ENCODE measurements at places on chromosomes 13 and 19.

GRCh38 chr13:99335603-99336002 lies 28.4 kb upstream of the GPR183 start:
- no peak for DNase-seq

- DNase-seq, result no peak
These were observed 173.7 kb downstream of the KLF12 start for GRCh38 chr13:73960474-73960873.

DNA sequence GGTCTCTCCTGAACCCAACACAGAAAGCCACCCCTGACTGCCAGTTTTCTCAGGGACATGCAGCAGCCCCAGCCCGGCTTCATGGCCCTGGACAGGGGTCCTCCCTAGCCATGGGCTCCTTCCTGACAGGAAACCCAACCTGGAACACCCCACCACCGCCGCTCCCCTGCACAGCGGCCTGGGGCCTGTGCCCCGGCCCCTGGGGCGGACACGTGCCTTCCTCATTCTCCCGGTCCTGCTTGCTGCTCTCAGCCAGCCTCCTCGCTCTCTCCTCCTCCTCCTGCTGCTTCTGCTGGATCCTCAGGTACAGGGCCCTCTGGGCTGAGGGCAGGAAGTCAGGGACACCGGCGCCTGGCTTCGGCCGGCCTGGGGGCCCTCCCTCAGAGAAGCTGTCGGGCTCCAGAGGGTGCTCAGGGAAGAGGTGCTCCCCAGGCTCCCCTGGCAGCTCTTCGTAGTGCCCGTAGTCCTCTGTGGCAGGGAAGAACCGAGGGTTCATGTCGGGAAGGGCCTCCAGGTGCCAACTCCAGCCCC lies 20.5 kb upstream of the TMEM160 start:
- no peak for DNase-seq

GRCh38 chr19:12993562-12993961 lies 1.7 kb upstream of the NFIX start:
- DNase-seq, result no peak
